RWPE1 (cell line): ENCODE measurements at places on chromosomes 12 and 14.

- peak; percentile 33 for DNase-seq
Measured at GRCh38 chr12:30953257-30953656, 26.7 kb downstream of the TSPAN11 start.

DNA sequence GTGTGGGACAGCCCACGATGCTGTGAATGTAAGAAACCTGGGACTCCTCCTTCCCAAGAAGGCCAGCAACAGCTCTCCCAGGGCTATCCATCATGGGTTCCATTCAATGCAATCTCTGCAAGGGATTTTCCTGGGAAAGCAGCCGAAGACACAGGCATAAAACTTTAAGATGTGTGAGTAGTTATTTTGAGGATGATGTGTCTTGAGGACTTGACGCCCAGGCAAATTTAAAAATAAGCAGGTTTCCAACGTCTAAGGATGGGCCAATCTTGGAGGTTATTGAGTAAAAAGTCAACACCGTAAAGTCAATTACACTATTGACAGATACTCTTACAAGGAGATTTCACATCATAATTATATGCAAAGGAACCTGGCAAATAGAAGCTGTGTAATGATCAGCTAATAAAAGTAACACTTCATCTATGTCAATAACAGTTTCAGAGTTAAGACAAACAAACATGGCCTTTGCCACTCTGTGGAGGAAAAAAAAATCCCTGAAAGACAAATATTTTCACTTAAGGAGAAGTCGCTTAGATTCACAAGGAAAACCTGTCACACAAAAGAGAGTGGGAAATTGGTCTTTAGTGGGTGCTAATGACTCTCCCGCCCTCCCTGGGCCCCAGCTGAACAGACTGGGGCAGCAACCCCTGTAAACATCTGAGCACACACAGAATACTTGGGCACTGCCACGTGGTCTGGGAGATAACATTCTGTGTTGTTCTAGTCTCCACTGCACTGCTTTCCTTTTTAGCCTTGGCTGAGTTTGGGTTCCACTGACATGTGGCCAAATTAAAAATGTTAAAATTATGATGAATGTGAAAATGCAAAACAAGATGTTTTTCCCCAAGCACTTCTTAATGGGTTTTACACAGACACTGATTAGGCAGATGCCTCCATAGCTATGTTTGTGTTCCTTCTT, 240.9 kb downstream of the FOXN3 start:
- DNase-seq: no peak

GRCh38 chr12:91225316-91225715, 42.7 kb upstream of the DCN start:
- DNase-seq: no peak

GRCh38 chr12:10069099-10069498, 29.7 kb downstream of the CLEC1A start:
- no peak for DNase-seq

DNA sequence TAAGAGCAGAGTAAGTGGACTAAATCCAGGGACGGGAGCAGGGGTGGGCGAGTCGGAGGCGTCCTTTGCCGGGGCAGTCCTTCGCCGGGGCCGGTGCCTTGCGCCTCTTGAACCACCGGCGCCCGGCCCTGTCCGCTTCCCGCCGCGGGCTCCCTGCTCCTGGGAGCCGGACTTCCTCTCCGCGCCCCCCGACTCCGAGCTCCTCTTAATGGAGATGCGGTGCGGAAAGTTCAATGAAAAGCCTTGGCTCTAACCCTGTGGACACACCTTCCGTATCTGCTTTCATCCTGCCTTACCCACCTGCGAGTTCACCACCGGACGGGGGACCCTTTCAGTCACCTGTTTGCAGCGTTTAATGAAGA, 412 bp downstream of the FGFR1OP2 start:
- peak; percentile 18 for DNase-seq

DNA sequence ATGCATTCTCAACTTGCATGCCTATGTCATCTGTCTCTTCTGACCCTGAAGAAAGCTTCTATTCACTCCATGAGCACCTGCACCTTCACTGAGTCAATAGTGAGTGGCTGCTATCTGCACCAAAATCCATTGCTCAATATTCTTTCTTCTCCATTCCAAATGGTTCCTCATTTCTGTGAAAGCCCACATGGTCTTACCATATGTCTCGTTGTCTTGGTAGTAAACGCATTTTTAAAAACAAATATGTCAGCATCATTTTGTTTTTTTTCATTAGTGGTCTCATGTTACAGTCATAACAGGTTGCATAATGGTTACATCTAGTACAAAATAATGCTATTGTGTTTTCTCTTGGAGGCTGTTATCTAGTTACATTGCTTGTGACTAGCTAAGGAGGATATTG, 106.9 kb upstream of the CPM start:
- DNase-seq: no peak

DNA sequence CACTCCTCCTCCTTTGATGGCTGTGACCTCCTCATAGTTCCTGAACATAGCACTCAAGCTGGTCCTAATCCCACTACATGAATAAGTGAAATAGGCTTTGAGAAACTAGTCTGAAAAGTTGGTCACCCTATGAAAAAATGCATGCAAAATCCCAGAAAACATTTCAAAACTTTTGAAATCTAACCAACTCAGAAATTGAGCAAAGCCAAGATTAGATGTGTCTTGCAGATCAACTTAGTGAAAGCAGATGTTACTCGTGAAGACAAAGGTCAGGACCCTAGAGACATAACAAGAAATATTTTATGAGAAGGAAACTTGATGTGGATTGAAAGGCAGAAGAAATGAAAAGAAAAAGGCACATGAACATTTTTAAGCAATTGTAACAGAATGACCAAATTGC, 63.3 kb downstream of the TSHR start:
- DNase-seq: no peak

DNA sequence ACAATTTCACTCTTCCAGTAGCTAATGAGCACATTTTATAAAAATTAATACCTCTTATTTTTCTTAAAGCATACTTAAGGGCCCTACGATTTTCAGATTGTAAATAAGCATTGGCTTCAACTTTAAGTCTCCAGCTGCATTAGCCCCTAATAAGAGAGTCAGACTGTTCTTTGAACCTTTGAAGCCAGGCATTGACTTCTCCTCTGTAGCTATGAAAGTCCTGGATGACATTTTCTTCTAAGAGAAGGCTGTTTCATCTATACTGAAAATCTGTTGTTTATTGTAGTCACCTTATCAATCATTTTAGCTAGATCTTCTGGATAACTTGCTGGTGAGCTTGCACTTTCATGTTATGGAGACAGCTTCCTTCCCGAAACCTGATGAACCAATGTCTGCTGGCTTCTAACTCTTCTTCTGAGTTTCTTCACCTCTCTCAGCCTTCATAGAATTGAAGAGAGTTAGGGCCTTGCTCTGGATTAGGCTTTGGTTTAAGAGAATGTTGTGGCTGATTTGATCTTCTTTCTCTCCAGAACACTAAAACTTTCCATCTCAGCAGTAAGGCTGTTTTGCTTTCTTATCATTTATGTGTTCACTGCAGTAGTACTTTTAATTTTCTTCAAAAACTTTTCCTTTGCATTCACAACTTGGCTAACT, 377.1 kb upstream of the RGS6 start:
- no peak for DNase-seq

DNA sequence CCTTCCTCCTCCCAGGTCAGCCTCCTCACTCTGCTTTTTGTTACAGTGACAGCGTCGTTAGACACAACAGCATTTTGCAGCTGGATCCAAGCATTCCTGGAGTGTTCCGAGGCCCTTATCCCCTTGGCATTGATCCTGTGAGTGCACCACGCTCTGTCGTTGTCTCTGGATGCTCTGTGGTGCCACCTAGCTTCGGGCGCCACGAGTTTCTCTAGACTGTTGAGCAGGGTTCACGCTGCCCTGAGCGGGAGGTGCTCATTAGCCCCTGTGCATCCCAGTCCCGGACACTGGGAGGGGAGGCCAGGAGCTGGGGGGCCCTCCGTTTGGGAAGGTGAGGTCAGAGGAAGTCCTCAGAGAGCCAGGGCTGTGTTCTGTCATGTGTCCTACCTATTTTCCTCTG, 17.3 kb upstream of the DNAH10 start:
- no peak for DNase-seq

DNA sequence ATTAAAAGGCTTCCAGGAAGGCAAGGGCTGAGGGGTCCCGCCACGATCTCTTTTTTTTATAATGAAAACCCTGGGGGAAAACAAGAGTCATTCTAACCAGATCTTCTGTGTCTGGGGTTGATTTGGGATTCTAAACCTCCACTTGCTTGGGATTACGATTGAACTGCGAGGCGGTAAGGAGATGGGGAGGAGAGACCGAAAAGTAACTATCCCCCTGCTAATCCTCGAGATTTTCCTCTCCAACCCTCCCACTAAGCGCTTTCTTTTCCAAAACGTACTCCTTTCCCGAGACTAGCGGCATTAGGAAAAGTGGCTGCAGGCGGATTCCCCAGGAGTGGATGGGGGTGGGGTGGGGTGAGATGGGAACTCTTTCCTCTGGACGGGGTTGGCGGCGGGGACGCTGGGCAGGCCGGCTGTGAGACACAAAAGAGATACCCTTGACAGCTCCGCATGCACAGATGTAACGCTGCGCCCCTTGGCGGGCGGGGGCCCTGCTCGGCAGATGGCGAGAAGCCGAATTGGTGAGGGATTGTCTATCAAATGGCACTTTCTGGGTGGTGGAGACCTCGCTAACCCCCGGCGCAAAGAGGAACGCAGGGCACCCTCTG, 830 bp upstream of the SRRM4 start:
- DNase-seq: no peak

DNA sequence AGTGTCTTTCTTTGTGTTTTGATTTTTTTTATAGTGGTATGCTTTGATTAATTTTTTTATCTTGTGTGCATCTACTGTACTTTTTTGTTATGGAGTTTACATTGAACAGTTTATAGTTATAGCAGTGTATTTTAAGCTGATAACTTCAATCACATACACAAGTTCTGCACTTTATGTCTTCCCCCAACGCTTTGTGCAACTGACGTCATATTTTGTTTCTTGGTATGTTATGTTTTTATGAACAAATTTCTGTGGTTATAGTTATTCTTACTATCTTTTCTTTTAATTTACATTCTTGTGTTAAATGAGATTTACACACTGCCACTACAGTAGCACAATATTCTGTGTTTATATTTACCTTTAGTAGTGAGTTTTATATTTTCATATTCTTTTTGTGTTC, 197.1 kb downstream of the SNAPC1 start:
- no peak for DNase-seq

DNA sequence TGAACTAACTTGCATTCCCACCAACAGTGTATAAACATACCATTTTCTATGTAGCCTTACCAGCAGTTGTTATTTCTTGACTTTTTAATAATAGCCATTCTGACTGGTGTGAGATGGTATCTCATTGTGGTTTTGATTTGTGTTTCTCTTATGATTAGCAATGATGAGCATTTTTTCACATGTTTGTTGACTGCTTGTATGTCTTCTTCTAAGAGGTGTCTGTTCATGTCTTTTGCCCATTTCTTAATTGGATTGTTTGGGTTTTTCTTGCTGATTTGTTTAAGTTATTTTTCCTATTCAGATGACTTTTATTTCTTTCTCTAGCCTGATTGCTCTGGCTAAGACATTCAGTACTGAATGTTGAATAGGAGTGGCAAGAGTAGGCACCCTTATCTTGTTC, 230.3 kb downstream of the DAD1 start:
- DNase-seq: no peak

DNA sequence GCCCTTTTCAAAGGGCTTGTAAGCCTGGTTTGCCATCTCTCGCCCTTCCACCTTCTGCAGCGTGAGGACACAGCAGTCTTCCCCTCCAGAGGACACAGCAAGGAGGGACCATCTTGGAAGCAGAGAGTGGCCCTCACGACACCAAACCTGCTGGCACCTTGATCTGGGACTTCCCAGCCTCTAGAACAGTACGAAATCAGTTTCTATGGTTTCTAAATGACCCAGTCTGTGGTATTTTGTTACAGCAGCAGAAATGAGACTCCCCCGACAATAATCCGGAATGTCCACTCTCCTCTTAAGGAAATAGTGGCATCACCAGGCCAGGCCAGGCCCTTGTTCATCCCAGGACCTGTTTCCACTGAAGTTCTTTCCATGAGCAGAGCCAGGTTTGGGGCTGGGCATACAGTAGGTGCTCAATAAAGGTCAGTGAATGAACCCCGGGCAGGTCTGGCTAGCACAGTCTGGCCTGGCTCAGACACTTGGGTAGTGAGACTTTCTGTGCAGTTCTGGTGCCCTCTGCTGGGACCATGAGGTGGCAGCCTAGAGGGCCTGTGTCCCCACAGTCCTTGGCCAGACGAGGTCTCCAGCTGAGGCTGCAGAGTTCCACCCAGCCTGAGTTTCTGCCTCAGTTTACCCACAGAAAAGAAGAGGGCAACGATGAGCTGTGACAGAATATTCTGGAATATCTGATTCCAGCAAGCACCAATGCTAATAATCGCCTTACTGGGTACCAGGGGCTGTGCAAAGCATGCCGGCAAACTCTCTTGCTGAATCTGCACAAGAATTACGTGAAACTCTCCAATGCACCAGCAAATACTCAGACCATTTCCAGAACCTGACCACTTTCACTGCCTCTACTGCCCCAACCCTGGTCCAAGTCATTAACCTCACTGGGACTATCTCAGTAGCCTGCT, 14.0 kb downstream of the ABCB9 start:
- peak; percentile 72 for DNase-seq

DNA sequence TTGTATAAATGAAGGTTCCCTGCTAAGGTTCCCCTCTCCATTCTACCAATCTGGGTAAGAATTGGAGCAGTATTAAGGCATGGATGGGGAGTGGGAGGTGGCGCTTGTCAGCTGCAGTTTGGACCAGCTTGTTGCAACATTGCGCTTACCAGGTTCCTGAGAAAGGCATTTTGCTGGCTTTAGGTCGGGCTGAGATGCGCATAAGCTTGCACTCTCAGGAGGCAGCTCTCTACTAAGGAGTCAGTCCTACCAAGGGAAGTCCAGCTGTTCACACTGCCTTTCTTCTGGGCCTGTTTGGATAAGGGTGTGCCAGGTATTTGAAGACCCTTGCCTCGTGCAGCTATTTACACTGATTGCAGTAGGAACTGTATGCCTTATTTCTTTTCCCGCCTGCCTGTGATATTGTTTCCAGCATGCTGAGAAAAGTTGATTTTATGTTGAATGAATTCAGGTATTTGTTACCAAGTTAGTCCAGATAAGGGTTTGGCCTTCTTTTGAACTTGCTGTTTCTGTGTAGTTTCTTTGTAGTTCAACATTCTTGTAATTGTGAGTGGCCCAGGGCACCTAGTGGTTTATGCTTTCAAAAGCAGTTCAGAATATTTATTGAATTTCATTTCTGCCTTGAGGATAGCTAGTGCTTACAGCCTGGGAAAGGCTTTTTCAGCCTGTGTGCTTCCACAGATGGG, 2.6 kb downstream of the MLEC start:
- DNase-seq: no peak

DNA sequence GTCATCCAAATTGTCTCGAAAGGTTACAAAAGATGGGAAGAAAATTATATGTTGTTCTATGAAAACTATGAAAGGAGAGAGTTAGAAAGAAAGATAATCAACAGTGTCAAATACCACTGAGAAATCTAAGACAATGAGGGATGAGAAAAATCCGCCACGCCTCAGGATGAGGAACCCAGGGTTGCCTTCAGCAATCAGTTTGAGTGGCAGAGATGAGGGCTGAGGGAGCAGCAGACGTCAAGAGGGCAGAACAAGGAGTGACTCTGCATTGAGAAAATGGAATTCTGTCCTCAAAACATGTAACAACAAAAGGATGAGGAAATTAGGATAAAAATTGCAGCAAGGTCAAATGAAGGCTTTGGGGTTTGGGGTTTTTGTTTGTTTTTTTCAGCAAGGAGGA, 18.3 kb upstream of the OXA1L start:
- DNase-seq: no peak
